HFFc6 (cell line): ENCODE measurements at places on chromosomes 7 and 10. TPM values are rescaled to one million over a fixed set of nuclear protein-coding genes. Genes with fewer than 3 reads are reported as not detected.

The SLC35G1 gene
- 5.1 to 5.8 TPM (median 5.6 TPM) in 3 replicates for total RNA-seq

The EN2 gene
- total RNA-seq: not detected in 3 replicates

The BTBD16 gene
- total RNA-seq: not detected in 3 replicates

The TACC2 gene
- total RNA-seq: 15.5 to 16.9 TPM (median 15.5 TPM) in 3 replicates

The AKR1C3 gene
- total RNA-seq: 0.84 TPM in 1 of 3 replicates, not detected in the others

The GIMAP5 gene
- not detected in 3 replicates for total RNA-seq

The IGF2BP3 gene
- 26.7 to 31.9 TPM (median 30.2 TPM) in 3 replicates for total RNA-seq

DNA sequence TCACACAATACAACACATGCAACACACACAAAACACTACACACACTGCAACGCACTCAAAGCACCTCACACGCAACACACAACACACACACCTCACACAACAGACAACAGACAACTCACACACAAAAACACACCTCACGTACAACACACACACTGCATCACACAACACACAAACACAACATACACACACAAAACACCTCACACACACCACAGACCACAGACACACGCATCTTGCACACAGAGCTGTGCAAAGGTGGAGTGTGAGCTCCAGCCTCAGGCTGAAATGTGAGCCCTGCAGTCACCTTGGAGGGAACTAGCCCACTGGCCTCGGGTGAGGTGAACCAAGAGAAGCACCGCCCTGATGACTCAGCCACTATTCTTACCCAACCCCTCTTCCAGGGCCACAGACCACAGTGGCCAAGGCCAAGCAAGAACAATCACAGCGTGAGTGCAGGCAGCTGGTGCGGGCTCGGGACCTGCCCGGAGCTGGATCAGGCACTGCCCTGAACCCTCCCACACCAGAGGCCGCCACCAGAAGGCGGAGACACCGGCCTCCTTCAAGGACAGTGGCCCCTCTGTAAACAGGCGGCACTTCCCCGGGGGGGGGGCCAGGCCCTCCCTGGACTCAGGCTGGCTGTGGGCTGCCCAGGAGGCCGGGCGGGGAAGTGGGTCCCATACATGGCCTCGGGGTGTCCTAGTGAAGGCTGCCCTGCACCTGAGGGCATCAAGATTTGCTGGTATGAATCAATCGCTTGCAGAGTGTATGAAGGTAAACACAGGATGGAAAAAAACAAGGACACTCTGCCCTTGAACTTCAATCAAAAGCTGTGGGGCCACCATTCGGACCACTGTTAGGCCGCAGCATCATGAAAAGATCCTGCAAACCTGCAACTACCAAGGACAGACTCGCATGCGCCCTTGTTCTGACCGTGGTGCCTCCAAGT, 106.7 kb downstream of the TNS3 start:
- H3K36me3 ChIP-seq: peaks cover 5% of the 10 kb centered on the region; the same call in 1 of the 2 replicates
- peak; percentile 90 for DNase-seq

- no peak overlapping the region for H3K27ac ChIP-seq
- H3K27me3 ChIP-seq: 0 out of 2 replicates have a peak, but pooled peaks cover 2% of the 10 kb centered on the region
- DNase-seq: peak; percentile 18
- H3K36me3 ChIP-seq: no peaks in the 10 kb centered on the region
Measured at GRCh38 chr10:51860257-51860656, 160.9 kb upstream of the CSTF2T start.

- peaks cover 7% of the 10 kb centered on the region; the same call in 1 of the 2 replicates for H3K27me3 ChIP-seq
- no peak overlapping the region for H3K4me3 ChIP-seq
- no peak for DNase-seq
- no peaks in the 10 kb centered on the region for H3K36me3 ChIP-seq
Measured at GRCh38 chr10:62755662-62756653, 48.6 kb upstream of the ADO start.

GRCh38 chr10:71035511-71036296, 147.3 kb upstream of the PCBD1 start:
- no peak overlapping the region for H3K27ac ChIP-seq
- H3K4me3 ChIP-seq: no peak overlapping the region
- DNase-seq: no peak

DNA sequence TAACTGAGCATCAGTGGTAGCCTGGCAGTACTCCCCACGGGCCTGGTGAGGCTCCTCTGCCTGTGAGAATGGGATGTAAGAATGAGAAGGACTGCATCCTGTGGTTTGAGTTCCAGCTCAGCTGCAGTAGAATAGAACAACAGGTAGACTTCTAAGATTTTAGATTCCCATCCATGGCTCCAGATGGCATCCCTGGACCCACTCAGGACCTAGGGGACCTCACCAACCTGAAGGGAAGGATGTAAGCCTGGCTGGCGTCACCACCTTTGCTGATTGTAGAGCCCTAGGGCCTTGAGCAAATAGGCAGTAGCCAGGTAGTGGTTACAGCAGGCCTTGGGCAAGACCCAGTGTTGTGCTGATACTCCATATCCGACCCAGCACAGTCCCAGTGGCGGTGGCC, 9.6 kb upstream of the AOC1 start:
- no peak for DNase-seq
- H3K27ac ChIP-seq: no peak overlapping the region
- H3K36me3 ChIP-seq: no peaks in the 10 kb centered on the region
- H3K4me1 ChIP-seq: no peaks in the 10 kb centered on the region
- peaks cover 8% of the 10 kb centered on the region for H3K27me3 ChIP-seq
- no peak overlapping the region for H3K4me3 ChIP-seq

- H3K4me1 ChIP-seq: no peaks in the 10 kb centered on the region
- no peak overlapping the region for H3K4me3 ChIP-seq
- no peaks in the 10 kb centered on the region for H3K27me3 ChIP-seq
- H3K36me3 ChIP-seq: no peaks in the 10 kb centered on the region
- no peak overlapping the region for H3K27ac ChIP-seq
- no peak for DNase-seq
Measured at GRCh38 chr10:126732868-126733267, 62.4 kb upstream of the C10orf90 start.

- no peaks in the 10 kb centered on the region for H3K27me3 ChIP-seq
- DNase-seq: peak; percentile 96
- H3K4me3 ChIP-seq: no peak overlapping the region; the same call in none of the 2 replicates
- peaks cover 19% of the 10 kb centered on the region for H3K36me3 ChIP-seq
- peak overlapping the region; percentile 99 for H3K27ac ChIP-seq
- H3K4me1 ChIP-seq: peaks cover 54% of the 10 kb centered on the region
Measured at GRCh38 chr7:134593530-134594392, 44.9 kb downstream of the AKR1B15 start.

DNA sequence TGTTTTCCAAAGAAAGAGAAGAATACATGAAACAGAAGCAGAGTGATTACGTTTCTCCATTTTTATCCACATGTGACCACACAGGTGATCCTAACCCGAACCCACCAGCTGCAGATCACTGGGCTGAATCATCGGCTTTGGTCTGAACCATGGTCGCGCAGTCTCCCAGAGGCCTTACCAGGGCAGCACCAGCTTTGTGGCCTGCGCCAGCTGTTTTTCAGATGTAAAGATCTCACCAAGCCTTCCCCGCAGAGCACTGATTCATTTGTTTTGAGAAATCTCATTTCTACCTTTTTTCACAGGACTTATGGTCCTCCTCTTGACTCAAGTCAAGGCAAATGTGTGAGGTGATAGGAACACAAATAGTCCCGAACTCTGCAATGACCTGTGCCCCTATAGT, 207.0 kb upstream of the PPP2R2D start:
- no peaks in the 10 kb centered on the region for H3K4me1 ChIP-seq
- no peaks in the 10 kb centered on the region; the same call in 1 of the 2 replicates for H3K27me3 ChIP-seq
- H3K36me3 ChIP-seq: peaks cover 16% of the 10 kb centered on the region
- no peak overlapping the region for H3K4me3 ChIP-seq

GRCh38 chr7:82559193-82559805, 115.7 kb upstream of the CACNA2D1 start:
- DNase-seq: no peak
- peaks cover 16% of the 10 kb centered on the region for H3K4me1 ChIP-seq
- no peak overlapping the region for H3K27ac ChIP-seq
- no peaks in the 10 kb centered on the region for H3K36me3 ChIP-seq
- peak overlapping the region; percentile 55; the same call in 1 of the 2 replicates for H3K4me3 ChIP-seq
- H3K27me3 ChIP-seq: no peaks in the 10 kb centered on the region; the same call in 1 of the 2 replicates

DNA sequence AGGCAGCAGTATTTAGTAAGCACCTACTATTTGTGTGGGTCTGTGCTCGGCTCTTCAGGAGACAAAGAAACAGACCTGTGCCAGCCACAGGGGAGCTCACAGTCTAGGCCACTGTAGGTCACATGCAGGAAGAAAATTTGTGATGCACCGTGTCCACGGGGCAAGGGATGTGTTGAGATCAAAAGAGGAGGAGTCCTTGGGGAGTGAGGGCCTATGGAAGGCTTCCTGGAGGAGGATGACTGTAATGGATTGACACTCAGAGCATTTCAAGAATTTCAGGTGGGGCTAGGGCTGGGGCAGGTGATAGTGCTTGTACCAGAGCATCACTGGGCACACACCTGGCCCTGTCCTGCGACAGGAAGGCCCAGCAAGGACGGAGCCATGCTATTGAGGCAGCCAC, 102.7 kb downstream of the ZMIZ1 start:
- H3K36me3 ChIP-seq: peaks cover 15% of the 10 kb centered on the region; the same call in 1 of the 2 replicates
- peak overlapping the region; percentile 50; the same call in 1 of the 2 replicates for H3K27ac ChIP-seq
- no peak for DNase-seq
- H3K4me3 ChIP-seq: no peak overlapping the region; the same call in 1 of the 2 replicates
- peaks cover 5% of the 10 kb centered on the region for H3K27me3 ChIP-seq

- no peak overlapping the region for H3K4me3 ChIP-seq
- DNase-seq: no peak
- H3K36me3 ChIP-seq: peaks cover 15% of the 10 kb centered on the region
- H3K27ac ChIP-seq: no peak overlapping the region
- no peaks in the 10 kb centered on the region for H3K27me3 ChIP-seq
Measured at GRCh38 chr7:6234384-6234783, 38.0 kb downstream of the CYTH3 start.

- no peak overlapping the region for H3K27ac ChIP-seq
- no peak for DNase-seq
- H3K4me3 ChIP-seq: no peak overlapping the region
- H3K27me3 ChIP-seq: no peaks in the 10 kb centered on the region
- H3K4me1 ChIP-seq: no peaks in the 10 kb centered on the region
- no peaks in the 10 kb centered on the region for H3K36me3 ChIP-seq
Measured at GRCh38 chr7:109354000-109354399, 784.3 kb downstream of the DNAJB9 start.

GRCh38 chr10:62811159-62811875, 4.8 kb downstream of the EGR2 start:
- H3K4me1 ChIP-seq: peaks cover 40% of the 10 kb centered on the region
- H3K4me3 ChIP-seq: no peak overlapping the region
- H3K27me3 ChIP-seq: peaks cover 17% of the 10 kb centered on the region

- no peak overlapping the region for H3K4me3 ChIP-seq
- peak overlapping the region; percentile 72 for H3K27ac ChIP-seq
- peaks cover 29% of the 10 kb centered on the region for H3K4me1 ChIP-seq
- no peak for DNase-seq
- peaks cover 10% of the 10 kb centered on the region for H3K36me3 ChIP-seq
Measured at GRCh38 chr7:66558660-66559465, 69.8 kb upstream of the KCTD7 start.

- H3K27ac ChIP-seq: peak overlapping the region; percentile 80
- peaks cover 29% of the 10 kb centered on the region for H3K36me3 ChIP-seq
- DNase-seq: peak; percentile 95
- peak overlapping the region; percentile 69 for H3K4me3 ChIP-seq
Measured at GRCh38 chr7:148772297-148773089, 73.8 kb downstream of the CUL1 start.

- peaks cover 31% of the 10 kb centered on the region for H3K4me1 ChIP-seq
- H3K27ac ChIP-seq: no peak overlapping the region
- no peaks in the 10 kb centered on the region for H3K27me3 ChIP-seq
Measured at GRCh38 chr7:80453699-80454340, 58.0 kb downstream of the GNAT3 start.

GRCh38 chr7:105719395-105719794, 138.1 kb upstream of the EFCAB10 start:
- H3K27ac ChIP-seq: no peak overlapping the region
- no peak overlapping the region for H3K4me3 ChIP-seq
- DNase-seq: no peak

- H3K27ac ChIP-seq: no peak overlapping the region
- no peaks in the 10 kb centered on the region for H3K36me3 ChIP-seq
- H3K4me1 ChIP-seq: no peaks in the 10 kb centered on the region
- no peak for DNase-seq
- H3K4me3 ChIP-seq: no peak overlapping the region
Measured at GRCh38 chr10:10394933-10395658, 622.6 kb upstream of the CELF2 start.

- no peaks in the 10 kb centered on the region for H3K27me3 ChIP-seq
- no peak overlapping the region for H3K27ac ChIP-seq
- H3K36me3 ChIP-seq: no peaks in the 10 kb centered on the region
- H3K4me3 ChIP-seq: no peak overlapping the region
- no peak for DNase-seq
- no peaks in the 10 kb centered on the region for H3K4me1 ChIP-seq
Measured at GRCh38 chr7:25579778-25580075, 351.4 kb upstream of the NPVF start.

DNA sequence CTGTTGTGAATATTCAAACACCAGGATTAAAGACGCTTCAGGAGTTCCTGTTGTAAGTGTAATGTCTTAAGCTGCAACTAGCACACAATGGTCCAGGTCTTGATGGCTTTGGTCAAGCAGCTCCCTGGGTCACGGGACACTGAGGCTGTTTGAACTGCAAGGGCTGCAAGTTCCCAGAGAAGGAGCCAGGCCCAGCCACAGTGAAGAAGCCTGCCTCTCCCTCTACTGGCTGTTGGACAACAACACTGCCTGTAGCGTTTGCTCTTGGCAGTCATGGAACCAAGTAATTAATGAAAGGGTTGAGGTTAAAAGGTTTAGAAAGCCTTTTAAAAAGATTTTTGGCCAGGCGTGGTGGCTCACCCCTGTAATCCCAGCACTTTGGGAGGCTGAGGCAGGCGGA, 31.9 kb upstream of the GUSB start:
- peaks cover 20% of the 10 kb centered on the region for H3K27me3 ChIP-seq
- H3K4me3 ChIP-seq: no peak overlapping the region
- peak; percentile 65 for DNase-seq

DNA sequence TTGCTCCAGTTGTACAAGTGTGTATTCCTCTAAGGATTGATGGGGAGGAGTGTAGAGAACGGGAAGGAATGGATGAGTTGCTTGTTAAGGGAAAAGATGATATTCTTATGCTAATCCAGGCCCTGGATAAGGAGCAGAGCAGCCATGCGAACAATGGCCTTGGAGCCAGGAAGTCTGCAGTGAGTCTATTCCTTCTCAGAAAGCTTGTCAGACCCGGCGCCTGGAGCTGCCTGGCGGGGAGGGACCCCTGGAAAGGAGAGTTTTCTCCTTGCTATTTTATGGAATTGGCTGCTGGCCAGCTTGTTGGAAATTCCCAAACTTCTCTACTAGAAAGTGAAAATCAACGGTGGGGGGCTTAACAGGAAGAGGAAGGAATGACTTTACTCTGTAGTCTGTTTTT, 89.1 kb downstream of the MMRN2 start:
- H3K4me3 ChIP-seq: peak overlapping the region; percentile 48; the same call in 1 of the 2 replicates
- H3K27ac ChIP-seq: peak overlapping the region; percentile 76; the same call in 1 of the 2 replicates
- H3K27me3 ChIP-seq: peaks cover 2% of the 10 kb centered on the region; the same call in 1 of the 2 replicates
